Lung (tissue), 17 donors: ENCODE measurements at places on chromosomes 6 and 20.

- DNase-seq, result no peak
Measured at GRCh38 chr6:17300637-17301036, 19.5 kb downstream of the RBM24 start.

DNA sequence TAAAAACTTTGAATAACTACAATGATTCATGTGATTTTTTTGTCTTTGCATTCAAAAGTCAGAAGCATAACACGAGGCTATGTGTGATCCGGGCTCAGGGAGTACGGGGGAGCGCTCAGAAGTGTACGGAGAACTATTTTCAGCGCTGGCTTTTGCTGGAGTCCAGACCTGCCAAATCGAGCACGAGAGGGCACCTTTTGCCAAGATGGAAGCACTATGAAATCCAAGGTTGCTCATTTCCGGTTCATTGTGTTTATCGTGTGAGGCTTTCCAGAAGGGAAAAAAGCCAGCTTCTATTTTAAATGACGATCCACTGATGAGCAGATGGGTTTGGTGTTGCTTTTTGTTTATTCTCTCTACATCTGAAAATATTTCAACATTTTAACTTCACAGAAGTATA, 11.3 kb downstream of the RAMACL start:
- DNase-seq, result no peak

GRCh38 chr6:152975204-152975915, 7.5 kb downstream of the FBXO5 start:
- DNase-seq, result no peak

- no peak for DNase-seq
Measured at GRCh38 chr6:166485651-166486535, 100.6 kb downstream of the RAMACL start.

GRCh38 chr20:19668418-19668817, 89.6 kb upstream of the RIN2 start:
- DNase-seq, result no peak
